Mesothelial cell of epicardium (in vitro differentiated cells): ENCODE measurements at places on chromosomes 1 and 21. TPM values are rescaled to one million over a fixed set of nuclear protein-coding genes. Genes with fewer than 3 reads are reported as not detected.

GRCh38 chr1:181190364-181191035, 102.0 kb downstream of the IER5 start:
- H3K27ac ChIP-seq: no peak overlapping the region
- DNase-seq: no peak
- H3K27me3 ChIP-seq: peaks cover 66% of the 10 kb centered on the region
- H3K4me3 ChIP-seq: peak overlapping the region; percentile 45
- H3K4me1 ChIP-seq: no peaks in the 10 kb centered on the region

- no peaks in the 10 kb centered on the region for H3K27me3 ChIP-seq
- H3K4me1 ChIP-seq: peaks cover 20% of the 10 kb centered on the region
- H3K36me3 ChIP-seq: no peaks in the 10 kb centered on the region
- H3K27ac ChIP-seq: no peak overlapping the region
- H3K4me3 ChIP-seq: no peak overlapping the region
- DNase-seq: no peak
Measured at GRCh38 chr1:231631717-231632116, 5.1 kb downstream of the DISC1 start.

Gene TNFRSF1B
- total RNA-seq: 2.9 to 3.1 TPM (median 2.9 TPM) in 3 replicates

Gene PLA2G2F
- total RNA-seq: not detected in 3 replicates

Gene C1orf21
- total RNA-seq: 33.1 to 34.7 TPM (median 34.3 TPM) in 3 replicates
